Activated naive CD4-positive, alpha-beta T cell treated with anti-CD3 and anti-CD28 coated beads for 36 hours (primary cell): ENCODE measurements at places on chromosomes 16 and 17.

DNA sequence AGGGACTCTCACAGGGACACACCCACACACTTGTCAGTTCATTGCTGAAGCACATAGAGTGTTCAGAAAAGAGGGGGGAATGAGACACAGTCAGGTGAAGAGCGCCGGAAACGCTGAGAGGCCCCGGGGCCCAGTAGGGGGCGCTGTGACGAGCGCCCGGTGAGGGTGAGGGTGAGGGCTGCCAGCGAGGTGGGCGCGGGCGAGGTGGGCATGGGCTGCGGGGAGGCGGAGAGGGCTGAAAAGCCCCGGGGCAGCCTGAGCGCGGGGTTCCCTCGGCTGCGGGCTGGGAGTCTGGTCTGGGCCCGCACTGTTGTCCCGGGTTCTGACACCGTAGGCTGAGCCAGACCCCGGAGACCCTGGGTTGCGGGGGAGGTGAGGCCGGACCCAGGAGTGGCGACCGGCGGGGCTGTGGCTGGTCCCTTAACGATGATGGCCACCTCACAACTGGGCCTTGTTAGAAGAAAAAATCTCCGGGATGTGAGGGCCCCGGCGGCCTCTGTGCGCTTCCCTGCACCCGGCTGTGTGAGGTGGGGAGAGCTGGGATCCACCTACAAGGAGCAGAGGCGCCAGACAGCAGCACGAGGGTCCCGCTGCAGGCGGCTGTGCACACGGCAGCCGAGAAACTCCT is 91.4 kb downstream of the C16orf78 start:
- peak; percentile 42 for DNase-seq

GRCh38 chr17:32286518-32286900 is 20.9 kb downstream of the RHBDL3 start:
- peak; percentile 16 for DNase-seq

DNA sequence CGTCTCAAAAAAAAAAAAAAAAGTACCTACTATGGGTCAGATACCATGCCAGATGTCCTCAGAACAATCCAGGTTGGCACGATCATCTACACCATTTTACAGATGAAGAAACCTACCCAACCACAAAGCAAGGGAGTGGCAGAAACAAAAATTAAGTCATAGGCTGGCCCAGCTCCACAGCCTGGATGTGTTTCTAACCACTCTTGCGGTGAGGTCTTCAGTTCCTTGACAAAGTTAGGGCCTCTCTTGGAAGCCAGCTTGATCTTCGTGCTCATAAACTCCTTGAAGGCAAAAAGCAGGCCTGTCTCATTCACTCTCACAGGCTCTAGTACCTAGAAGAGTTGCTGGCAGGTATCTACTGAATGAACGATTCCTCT is 6.2 kb downstream of the GGA2 start:
- no peak for DNase-seq

- DNase-seq: no peak
Measured at GRCh38 chr16:66261826-66262225, 104.7 kb upstream of the CDH5 start.

DNA sequence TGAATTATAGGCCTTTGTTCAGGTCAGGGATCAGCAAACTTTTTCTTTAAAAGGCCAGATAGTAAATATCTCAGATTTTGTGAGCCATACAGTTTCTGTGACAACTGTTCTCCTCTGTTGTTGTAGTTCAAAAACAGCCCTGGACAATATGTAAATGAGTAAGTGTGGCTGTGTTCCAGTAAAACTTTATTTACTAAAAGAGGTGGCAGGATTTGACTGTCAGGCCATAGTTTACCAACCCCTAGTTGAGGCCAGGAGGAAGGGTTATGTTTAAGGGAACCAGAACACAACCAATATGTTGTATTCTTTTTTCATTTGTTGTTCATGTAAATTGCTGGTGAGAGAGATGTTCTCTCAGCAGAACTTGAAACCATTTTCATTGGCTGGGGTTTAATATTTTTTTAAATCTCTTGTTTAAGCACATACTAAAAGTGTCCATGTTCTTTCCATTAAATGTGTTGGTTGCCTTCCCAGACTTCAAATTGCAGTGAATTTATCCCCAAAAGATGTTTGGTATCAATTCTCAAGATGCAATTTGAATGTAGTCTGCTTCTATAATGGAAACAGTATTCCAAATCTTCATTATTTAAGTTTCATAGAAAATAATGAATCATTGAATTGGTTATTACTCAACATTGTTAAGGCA is 260.3 kb downstream of the FTO start:
- no peak for DNase-seq

GRCh38 chr17:17030515-17031211 is 11.6 kb upstream of the MPRIP start:
- no peak for DNase-seq

DNA sequence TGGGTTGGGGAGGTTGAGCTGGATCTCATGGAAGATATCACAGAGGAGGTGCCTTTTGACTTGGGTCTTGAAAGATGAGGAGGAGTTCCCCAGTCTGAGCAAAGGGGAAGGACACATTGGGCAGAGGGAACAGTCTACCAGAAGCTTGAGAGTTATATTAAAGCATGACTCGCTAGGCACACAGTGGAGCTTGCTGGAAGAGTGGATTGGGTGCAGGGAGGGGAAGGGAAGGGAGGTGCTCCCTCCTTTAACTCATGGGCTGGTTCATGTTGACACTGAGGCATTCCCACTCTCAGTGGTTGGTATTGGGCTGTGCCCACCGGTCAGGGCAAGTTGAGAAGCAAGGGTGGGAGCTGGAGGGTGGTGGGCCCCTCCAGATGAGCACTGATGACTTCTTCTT is 5.9 kb downstream of the TMEM98 start:
- DNase-seq: no peak

DNA sequence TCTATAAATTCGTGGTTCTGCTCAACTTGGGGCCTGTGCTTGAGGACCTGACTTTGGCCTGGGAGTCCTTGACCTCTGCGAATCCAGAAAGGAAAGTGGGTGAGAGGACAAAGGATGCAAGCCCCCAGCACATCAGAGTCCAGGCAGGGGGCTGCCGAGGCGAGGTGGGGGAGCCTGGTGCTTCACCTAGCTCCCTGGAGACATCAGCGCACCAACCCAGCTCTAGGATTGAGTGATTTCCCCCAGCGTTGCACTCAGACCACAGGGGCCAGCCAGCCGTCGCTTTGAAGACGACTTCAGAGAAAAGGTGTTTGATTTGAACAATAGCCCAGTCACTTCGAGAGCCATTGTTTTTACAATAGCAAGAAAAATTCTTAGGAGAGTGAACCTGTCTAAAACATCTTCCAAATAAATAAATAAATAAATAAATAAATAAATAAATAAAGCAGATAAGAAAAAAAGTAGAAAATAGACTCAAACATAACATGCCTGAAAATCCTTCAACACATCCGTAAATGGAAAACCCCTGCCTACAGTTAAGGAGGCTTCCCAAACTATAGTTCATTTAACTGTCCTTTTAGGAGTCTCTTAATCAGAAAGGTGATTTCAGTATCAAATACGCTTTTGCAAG is 180.9 kb downstream of the RBFOX3 start:
- no peak for DNase-seq

DNA sequence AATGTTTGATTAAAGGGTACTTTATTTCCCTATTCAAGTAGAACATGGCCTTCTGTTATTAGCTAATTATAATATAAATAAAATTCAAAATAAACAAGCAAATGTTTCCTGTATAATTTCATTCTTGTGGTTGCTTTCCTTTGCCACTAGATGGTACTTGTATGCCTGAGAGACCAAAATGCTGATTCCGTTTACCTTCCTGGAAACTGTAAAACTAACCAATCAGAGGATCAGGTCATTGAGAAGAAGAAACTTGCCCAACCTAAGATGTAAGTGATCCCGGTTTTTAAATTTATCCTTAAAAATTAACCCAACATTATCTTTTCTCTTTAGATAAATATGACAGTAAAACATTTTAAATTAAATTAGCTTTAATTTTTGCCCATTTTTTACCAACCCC is 8.1 kb upstream of the ABCA5 start:
- no peak for DNase-seq

DNA sequence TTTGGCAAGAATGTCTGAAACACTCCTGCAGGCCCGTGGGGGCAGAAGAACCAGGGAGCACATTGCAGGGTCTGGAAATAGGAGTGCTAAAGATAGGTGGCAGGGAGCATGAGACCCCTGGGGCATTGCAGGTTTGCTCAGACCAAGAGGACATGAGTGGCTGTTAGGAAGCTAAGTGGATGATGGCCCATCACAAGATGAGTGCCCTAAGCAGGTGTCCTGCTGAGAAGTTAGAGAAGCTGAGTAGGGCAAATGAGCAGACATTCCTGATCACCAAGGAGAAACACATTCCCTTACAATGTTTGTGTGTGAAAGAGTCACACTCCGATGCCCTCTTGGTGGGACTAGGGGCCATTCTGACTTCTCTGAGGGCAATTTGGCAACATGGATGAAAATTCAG is 9.9 kb downstream of the MLYCD start:
- DNase-seq: no peak

- DNase-seq: peak; percentile 59
Measured at GRCh38 chr16:67399218-67399733, 6.0 kb upstream of the TPPP3 start.

DNA sequence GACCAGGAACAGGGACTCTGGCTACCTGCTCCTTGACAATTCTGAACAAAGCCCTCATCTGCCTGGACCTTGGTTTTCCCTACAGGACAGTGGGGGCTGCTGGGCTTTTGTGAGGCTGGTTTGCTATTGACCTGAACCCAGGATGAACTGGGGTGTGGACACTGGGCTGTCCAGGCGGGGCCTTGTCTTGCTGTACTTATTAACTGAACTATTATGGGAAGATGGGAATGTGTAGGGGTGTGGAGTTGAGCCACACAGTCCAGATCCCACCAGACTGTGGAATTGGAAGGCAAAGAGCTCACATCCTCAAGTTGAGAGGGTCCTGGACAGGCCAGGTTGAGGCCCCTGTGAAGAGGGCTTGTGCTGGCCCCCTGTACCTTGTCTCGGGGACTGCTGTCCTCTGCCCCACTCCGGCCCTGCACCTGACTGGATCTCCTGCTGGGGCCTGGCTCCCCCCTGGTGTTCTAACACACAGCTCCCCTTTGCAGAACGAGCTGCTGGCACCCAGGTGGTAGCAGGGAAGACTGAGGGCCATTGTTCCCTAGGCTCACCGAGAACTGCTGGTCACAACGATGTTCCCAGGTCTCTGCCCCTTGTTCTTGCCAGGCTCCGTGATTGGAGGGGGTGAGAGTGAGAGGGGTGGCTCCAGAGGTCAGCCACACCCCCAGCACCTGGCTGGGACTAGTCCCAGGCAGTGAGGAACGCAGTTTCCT is 51.8 kb upstream of the CDC42EP4 start:
- no peak for DNase-seq

DNA sequence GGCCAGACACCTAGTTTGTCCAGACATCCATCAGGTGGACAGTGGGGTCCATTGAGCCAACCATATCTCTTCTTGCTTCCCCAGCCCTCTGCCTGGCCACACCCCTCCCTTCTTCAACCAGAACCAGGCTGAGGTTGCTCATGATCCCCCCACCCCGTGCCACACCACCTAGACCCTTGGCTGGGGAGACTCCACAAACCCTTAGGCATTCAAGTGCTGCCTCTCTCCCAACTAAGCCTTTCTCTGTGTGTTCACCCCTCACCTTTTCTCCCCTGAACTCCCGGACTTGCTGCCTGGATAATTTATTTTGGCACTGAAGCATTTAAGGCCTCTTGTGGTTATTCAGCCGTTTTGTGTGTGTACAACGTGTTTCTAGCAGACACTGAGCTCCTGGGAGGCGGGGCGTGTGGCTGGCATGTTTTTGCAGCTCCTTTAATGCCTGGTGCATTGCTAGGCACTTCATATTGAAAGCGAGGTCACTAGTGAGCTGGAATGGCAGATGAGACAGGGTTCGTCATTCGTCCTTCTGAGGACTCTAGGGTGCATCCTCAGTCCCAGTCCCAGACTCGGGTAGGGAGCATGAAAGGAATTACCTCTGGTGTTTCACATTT is 28.7 kb downstream of the CACNA1G start:
- DNase-seq: no peak

DNA sequence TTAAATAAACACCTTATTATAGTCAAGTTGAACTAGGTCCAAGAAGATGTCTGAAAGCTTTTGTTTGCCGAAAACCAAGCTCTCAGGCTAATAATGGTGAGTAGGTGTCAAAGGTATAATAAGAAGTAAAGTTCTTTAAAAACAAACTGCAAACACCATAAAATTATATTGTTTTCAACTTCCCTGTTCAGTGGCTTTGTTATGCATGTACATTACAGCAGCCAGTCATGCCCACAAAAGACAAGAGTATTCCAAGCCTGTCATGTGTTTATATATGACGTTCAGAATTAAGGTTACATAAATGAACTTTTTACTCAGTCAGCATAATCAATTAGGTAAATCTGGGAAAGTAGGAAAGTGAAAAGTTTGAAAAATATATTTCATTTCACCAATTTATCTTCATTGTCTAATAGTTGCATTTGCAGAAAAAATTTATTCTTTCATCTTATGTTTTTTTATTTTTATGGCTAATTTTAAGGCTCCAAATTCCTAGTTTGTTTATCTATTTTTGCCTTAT is 928.7 kb upstream of the SOX9 start:
- no peak for DNase-seq

DNA sequence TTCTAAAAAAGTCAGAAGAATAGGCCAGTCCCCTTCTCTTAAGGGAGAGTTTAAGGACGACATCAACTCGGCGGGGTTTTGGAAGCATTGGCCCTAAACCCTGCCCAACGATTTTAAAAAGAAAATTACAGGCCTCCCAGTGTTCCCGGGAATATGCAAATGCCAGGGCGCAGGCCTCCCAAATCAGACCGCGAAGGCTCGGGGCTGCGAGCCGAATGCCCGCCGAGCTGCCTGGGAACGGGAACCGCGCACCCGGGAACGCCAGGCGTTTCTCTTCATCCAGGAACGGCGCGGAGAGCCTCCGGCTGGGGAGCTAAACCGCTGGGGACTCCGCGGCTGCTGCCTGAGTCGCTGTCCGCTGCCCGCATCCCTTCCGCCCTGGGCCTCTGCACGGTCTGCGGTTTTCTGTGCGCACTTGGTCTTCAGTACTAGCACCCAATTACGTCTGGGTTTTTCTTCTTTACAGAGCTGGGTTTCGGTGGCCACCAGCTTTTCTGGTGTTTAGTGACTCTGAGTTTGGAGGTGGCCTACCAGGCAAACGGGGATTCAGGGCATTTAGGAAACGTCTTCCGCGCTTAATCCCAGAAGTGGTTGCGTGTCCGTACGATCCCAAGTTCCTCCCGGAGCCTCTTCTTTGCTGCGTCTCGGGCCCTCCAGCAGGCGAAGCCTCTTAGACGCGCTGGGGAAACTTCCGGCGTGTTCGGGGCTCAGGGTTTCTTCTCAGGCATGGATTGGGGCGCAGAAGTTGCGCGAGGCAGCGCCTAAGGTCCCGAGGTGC is 5.7 kb downstream of the IRX5 start:
- DNase-seq: peak; percentile 12

- DNase-seq: no peak
Measured at GRCh38 chr16:5541356-5541755, 443.8 kb upstream of the EEF2KMT start.

GRCh38 chr17:50139950-50140885 is 10.3 kb upstream of the SAMD14 start:
- DNase-seq: peak; percentile 91

- no peak for DNase-seq
Measured at GRCh38 chr17:3802461-3803307, 1.7 kb upstream of the ITGAE start.
